ENCODE measurements at places on chromosomes 4 and X.
A peak's percentile ranks its signal among the peaks of the same experiment; 100 is the strongest.

GRCh38 chr4:101019313-101019712 lies 328.0 kb downstream of the PPP3CA start:
- DNase-seq = no peak

DNA sequence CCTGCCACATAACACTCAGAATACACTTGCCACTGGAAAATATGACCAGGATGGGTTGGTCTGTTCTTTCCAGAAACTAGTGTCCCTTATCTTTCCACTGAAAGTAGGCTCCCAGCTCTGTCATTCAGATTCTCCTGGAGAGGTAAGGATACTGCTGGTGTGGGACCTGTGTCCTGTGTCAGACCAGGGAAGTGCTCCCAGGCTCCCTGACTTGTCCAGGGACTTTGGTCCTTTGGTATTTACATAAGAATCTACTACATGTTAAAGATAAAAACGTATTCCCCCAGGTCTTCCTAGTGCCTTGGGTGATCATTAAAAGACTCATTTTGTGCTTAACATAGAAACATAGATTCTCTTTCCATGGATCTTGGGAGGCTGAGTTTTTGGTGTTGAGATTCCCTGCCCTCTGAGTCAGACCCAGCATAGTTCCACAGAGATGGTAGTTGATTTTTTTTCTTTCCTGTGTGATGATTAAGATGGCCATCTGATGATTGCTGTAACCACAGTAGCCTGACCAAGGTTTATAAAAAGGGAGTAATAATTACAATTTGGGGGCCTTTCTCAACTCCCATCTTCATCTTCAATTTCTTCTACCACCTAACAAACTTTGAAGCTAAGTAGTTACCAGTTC lies 159.8 kb upstream of the JADE1 start:
- no peak for DNase-seq

DNA sequence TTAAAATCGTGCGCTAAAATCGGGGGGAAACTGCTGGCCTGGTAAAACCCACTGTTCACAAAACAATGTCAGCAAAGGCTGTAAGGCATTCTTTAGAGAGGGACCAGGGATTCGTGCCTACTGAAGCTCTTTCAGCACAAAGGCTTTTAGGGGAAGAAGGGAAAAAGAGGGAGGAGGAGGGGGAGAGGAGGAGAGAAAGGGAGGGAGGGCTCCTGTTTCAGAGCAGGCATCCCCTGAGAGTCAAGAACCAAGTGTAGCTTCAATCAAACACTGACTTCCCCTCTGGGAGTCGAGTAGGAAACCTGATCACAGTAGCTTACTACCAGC lies 9.5 kb downstream of the BCOR start:
- DNase-seq = no peak

GRCh38 chr4:86346320-86346719 lies 13.5 kb downstream of the MAPK10 start:
- DNase-seq = no peak

- DNase-seq = no peak
These were observed 20.6 kb downstream of the SH3KBP1 start for GRCh38 chrX:19866626-19867410.

GRCh38 chr4:86977621-86978184 lies 42.9 kb downstream of the AFF1 start:
- DNase-seq = no peak

- DNase-seq = no peak
These were observed 60.0 kb upstream of the LNX1 start for GRCh38 chr4:53651156-53651735.

DNA sequence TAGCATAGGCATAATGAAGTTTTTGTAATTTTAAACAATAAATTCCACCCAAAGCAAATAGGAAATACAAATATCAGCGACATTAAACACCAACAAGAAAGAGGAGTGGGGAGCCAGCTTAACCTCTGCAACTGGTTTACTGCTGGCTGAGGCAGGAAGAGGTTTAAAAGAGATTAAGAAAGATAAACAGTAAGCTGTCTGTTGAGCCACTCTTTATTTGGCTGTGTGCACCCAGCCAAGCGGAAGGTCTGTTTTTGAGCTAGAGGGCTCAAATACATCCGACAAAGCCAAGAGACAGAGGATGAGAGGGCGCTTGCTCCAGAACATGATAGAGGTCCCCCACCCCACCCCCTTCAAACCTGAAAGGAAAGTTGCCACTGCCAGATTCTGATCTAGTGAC lies 191.4 kb downstream of the MGST2 start:
- DNase-seq = no peak

GRCh38 chr4:2831611-2832308 lies 11.9 kb upstream of the ADD1 start:
- peak; percentile 52 for DNase-seq

GRCh38 chrX:131571348-131571747 lies 27.5 kb downstream of the OR13H1 start:
- no peak for DNase-seq

DNA sequence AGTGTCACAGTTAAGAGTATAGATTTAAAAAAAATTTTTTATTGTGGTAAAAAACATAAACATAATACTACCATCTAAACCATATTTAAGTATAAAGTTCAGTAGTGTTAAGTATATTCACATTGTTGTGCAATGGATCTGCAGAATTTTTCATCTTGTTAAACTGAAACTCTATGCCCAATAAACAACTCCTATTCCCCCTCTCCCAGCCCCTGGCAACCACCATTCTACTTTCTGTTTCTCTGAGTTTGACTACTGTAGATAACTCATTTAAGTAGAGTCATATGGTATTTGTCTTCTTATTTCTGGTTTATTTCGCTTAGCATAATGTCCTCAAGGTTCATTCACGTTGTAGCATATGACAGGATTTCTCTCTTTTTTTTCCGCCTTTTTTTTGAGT lies 112.4 kb downstream of the PTTG2 start:
- no peak for DNase-seq

DNA sequence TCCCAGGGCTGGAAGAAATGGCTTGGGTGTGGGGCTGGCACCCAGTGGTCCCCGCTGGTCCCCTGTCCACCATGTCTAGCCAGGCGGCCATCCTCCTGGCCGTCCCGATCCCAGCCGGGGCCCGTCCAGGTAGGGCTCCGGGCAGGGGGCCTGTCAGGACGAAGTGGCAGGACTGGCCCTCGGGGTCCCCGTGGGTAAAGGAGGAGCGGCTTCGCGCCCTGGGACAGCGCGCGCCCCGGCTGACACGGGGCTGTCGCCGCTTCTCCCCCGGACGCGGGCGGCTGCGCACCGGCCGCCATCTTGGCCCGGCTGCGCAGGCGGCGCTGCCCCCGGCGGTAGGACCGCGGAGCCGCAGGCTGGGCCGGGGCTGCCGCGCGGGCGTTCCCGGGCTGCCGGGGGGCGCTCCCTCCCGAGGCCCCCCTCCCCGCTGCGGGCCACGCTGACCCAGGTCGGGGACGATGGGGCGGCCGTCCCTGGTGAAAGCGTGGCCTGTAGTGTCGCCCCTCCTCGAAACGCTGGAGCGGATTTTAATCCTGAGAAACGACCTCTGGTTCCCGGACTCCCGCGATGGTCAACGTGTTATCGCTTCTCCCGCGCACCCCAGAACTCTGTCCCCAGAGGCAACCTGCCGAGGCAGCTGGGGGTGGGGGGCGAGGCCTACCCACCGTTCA lies 60.4 kb upstream of the BCOR start:
- DNase-seq = no peak

DNA sequence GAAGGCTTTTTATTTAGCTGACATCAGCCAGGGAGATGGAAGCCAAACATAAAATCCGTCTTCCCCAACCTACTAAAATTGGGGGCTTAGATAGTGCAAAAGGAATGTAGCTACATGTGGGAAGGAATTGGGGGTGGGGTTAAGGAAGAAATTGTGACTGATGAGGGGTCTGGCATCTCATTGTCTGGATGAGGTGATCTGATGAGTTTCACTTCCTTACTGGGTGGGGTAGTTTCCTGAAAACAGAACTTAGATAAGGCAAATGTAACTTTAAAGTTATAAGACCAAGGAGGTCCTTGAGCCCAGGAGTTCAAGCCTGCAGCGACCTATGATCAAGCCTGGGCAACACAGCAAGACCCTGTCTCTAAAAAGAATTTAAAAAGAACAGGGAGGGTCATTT lies 105.5 kb upstream of the NEIL3 start:
- DNase-seq = no peak

DNA sequence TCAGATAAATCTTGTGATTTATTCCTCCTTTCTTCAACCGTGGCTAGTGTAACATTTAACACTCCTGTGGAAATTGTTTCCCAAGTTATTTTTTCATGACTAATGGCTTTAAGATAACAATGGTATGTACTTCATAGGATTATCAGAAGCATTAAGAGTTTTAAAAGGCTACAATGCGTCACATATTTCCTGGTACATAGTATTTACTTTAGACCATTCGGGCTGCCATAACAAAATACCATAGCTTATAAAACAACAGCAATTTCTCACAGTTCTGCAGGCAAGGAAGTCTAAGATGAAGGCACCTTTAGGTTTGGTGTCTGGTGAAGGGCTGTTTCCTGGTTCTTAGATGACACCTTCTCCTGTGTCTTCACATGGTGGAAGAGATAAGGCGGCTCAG lies 158.6 kb downstream of the PAPSS1 start:
- DNase-seq = no peak

- no peak for DNase-seq
These were observed 44.7 kb upstream of the MED14 start for GRCh38 chrX:40780082-40780481.

DNA sequence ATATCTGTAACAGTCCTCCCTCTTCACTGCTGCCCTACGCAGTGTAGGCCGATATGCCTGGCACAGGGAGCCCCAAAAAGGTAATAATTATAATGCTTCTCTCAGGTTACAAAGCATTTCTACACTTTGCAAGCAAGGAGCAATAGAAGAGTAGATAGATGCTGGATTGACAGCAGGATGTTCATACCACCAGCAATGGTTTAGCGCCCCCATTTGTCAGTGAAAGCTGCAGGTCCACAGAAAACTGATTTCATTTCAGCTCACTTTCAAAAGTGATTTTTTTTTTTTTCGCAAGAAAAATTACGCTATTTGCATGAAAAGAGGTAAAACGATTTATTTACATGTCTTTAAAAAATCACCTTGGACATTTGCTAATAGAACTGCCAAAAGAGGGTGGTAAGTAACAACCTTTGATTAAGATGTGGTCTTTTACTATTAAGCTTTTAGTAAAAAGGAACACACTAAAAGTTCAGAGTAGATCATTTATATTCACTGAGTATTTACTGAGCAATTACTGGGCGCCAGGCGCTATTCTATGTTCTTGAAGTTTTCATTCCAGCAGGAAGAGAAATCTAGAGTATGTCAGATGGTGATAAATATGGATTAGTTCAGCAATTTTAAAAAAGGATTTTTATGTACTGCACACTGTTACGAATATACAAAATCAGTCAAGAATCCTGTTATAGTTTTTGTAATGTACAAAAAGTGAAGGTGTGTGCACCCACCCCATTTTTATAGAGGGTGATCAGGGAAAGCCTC lies 34.4 kb downstream of the HPF1 start:
- no peak for DNase-seq

DNA sequence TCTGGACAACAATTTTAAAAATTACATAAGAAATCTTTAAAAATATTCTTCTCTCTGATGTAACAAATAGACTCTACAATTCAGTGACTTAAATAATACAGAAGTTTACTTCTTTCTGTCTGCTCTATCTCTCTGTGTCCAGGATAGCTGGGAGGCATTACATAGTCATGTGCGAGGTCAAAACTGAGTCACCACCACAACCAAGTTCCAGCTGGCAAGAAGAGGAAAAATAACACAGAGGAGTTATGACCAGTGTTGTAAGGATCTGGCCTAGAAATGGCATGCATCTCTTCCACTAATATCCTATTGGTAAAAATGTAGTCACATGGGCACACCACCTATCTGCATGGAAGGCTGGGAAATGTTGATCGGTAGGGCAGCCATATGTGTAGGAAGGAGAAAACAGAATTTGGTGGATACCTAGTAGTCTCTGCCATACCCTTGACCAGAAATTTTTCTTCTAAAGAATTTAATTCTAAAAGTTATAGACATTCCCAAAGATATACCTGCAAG lies 39.4 kb upstream of the WDFY3 start:
- DNase-seq = no peak

- DNase-seq = peak; percentile 83
These were observed 68.0 kb downstream of the NOCT start for GRCh38 chr4:139083607-139083955.

- DNase-seq = no peak
These were observed 3.5 kb downstream of the JAKMIP1 start for GRCh38 chr4:6196871-6197270.

DNA sequence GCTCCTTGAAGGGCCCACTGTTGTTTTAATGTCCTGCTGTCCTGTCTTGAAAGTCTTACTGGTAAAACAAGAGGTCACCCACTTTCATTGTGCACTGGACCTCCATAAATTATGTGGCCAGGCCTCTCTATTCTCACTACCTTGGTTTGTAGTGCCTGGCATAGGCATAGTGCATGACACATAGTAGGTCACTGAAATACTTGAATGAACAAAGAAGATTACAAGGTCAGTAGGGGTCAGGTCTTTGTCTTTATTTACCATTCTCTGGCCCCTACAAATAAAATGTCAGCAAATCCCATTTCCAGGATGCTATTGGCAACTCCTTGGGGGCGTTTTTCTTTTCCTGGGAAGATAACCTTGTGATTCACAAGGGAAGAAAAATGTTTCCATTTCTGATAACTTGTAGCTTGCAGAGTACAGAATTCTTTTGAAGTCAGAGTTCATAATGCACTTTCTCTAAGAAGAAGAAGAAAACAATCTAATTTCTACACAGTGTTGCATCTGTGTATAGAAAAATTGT lies 1.4 kb downstream of the PGM2 start:
- DNase-seq = no peak

DNA sequence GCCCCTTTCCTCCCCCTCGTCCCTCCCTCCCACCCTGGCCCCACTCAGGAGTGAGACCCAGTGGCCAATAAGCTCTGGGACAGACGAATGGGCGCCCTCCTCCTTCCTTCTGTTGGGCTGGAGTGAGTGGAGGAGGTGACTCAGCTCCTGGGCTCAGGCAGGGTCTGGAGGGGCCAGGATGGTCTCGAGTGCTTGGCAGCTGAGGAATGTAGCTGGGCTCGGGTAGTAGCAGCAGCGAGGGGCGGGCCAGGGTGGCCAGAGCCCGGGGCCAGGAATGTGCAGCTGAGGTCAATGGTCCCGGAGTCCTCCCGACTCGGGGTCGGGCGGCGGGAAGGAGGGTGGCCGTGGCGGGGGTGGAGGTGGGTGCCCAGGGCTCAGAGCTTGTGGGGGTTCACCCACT lies 15.0 kb downstream of the G6PD start:
- no peak for DNase-seq

DNA sequence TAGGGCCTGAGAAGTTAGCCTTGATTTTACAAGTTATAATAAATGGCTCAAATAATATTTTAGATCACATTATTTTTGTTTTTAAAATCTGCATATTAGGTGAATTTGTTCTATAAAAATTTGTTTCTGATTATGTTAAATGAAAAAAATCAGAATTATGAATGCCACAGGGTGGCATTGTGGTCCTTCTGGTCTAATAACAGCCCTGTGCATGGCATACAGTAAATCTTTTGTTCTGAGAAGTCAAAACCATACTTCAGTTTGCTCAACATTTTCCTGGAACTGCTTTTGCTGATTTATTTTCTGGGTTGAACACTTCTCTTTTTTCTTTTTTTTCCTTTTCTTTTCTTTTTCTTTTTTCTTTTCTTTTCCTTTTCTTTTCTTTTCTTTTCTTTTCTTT lies 101.0 kb upstream of the UBQLN2 start:
- no peak for DNase-seq
